CD4-positive, alpha-beta memory T cell (primary cell): ENCODE measurements at places on chromosomes 6 and 20. TPM values are rescaled to one million over a fixed set of nuclear protein-coding genes. Genes with fewer than 3 reads are reported as not detected.

GRCh38 chr20:48489656-48490055 lies 338.1 kb downstream of the PREX1 start:
- no peaks in the 10 kb centered on the region for H3K36me3 ChIP-seq
- H3K27me3 ChIP-seq = no peaks in the 10 kb centered on the region
- no peak overlapping the region for H3K27ac ChIP-seq
- H3K4me1 ChIP-seq = no peaks in the 10 kb centered on the region

The SFTA2 gene
- 0.44 TPM for total RNA-seq

The MACROD2 gene
- total RNA-seq = not detected

The BPIFA3 gene
- total RNA-seq = not detected

DNA sequence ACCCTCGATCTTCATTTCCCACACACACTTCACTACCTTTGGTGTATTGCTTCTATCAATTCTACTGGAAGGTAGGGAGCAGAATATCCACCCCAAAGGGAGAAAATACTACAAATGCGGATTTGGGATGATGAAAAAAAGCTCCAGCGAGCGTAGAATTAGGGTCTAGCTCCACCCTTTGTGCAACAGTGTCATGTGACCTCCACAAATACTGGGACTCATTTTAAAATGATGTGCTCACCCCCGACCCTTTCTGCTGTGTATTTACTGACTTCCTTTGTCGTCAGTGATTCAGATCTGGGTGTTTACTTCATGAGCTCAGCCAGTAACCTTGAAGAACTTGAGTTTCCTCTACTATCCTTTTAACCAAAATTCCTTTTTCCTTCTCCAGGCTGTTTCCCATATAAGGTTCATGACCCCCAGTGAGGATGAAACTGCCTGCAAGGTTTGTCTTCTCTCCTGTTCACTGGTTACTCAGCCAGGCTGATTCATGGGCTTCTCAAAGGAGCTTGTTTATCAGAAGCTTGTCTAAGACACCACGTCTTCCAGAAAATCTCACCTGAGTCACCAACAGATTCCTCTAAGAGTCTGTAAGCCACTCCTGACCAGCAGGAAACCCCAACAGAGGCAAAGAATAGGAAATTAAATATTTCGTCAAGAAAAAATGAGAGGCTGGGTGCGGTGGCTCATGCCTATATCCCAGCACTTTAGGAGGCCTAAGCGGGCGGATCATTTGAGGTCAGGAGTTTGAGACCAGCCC lies 39.6 kb upstream of the PAX1 start:
- no peaks in the 10 kb centered on the region for H3K4me1 ChIP-seq
- no peak overlapping the region for H3K27ac ChIP-seq
- no peak overlapping the region for H3K4me3 ChIP-seq
- no peaks in the 10 kb centered on the region for H3K36me3 ChIP-seq
- H3K27me3 ChIP-seq = no peaks in the 10 kb centered on the region

The HLA-DRB5 gene
- 1.9 TPM for total RNA-seq

GRCh38 chr6:7148100-7148822 lies 40.5 kb downstream of the RREB1 start:
- no peaks in the 10 kb centered on the region for H3K36me3 ChIP-seq
- no peak for DNase-seq
- peaks cover 55% of the 10 kb centered on the region for H3K4me1 ChIP-seq
- no peak overlapping the region for H3K27ac ChIP-seq
- no peaks in the 10 kb centered on the region for H3K27me3 ChIP-seq

- H3K27me3 ChIP-seq = no peaks in the 10 kb centered on the region
- no peaks in the 10 kb centered on the region for H3K4me1 ChIP-seq
- H3K27ac ChIP-seq = no peak overlapping the region
- no peaks in the 10 kb centered on the region for H3K36me3 ChIP-seq
- no peak overlapping the region for H3K4me3 ChIP-seq
Measured at GRCh38 chr20:62539198-62540045, 63.6 kb upstream of the GATA5 start.

DNA sequence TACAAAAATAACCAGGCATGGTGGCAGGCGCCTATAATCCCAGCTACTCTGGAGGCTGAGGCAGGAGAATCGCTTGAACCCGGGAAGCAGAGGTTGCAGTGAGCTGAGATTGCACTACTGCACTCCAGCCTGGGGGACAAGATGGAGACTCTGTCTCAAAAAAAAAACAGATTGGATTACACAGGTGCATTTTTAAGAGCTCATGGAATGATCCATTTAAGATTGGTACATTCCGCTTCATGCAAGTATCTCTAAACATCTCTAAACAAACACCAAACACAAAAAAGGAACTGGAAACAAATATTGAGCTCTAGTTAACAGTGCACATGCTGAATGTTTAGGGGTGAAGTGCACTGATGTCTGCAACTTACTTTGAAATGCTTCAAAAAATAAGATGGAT lies 154.3 kb downstream of the GRM4 start:
- H3K27me3 ChIP-seq = no peaks in the 10 kb centered on the region
- no peaks in the 10 kb centered on the region for H3K4me1 ChIP-seq
- H3K27ac ChIP-seq = no peak overlapping the region
- H3K4me3 ChIP-seq = no peak overlapping the region

DNA sequence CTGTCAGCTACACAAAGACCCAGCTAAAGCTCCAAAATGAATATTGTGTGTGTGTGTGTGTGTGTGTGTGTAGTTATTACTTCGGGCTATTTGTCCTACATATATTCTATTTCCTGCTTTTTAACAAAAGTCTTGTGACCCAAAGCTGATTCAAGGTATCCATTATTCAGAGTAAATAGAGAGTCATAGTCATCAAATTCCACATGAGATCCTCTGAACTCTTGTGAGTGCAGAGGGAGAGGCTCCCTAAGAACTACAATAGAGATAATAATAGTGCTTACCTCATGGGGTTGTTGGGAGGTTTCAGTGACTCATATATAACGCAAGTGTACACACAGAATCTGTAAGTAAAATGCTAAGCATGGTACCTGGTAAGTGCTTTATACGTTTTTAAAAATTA lies 95.6 kb upstream of the SHLD1 start:
- H3K27me3 ChIP-seq = no peaks in the 10 kb centered on the region
- no peak overlapping the region for H3K27ac ChIP-seq
- H3K4me3 ChIP-seq = no peak overlapping the region
- no peaks in the 10 kb centered on the region for H3K36me3 ChIP-seq

The HSF2 gene
- 17.4 TPM for total RNA-seq

The IRF4 gene
- total RNA-seq = 8.5 TPM

GRCh38 chr6:44892579-44892978 lies 435.6 kb upstream of the RUNX2 start:
- DNase-seq = no peak
- no peak overlapping the region for H3K4me3 ChIP-seq
- no peaks in the 10 kb centered on the region for H3K27me3 ChIP-seq
- no peaks in the 10 kb centered on the region for H3K4me1 ChIP-seq
- H3K27ac ChIP-seq = no peak overlapping the region
- no peaks in the 10 kb centered on the region for H3K36me3 ChIP-seq

The MOG gene
- total RNA-seq = not detected

GRCh38 chr6:64227863-64228262 lies 592.3 kb downstream of the PHF3 start:
- DNase-seq = no peak
- no peaks in the 10 kb centered on the region for H3K36me3 ChIP-seq
- no peak overlapping the region for H3K4me3 ChIP-seq
- no peaks in the 10 kb centered on the region for H3K27me3 ChIP-seq

DNA sequence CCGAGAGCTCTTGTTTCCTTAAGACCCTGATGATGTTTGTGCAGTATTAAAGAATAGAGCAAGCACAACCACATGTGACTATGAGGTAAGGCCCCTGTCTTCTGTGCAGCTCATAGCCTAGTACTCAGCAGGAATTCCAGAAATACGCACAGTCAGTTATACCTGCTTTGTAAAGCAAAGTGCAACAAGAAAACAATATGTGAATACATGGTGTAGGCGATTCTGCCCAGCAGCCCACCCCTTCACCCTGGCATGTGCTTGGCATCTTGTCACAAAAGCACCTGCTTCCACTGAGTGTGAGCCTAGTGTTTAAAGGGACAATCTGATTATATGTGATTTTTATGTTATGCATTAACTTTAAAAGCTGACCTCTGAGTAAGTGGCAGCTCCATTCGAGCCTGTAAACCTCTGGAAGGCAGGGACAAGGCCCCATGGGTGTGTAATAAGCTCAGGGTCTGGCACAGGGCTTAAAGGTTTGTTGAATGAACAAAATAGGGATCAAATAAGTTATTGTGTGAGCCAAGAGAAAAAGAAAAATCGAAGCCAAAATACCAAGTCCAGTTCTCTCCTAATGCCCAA lies 148.7 kb downstream of the DOK5 start:
- no peak overlapping the region for H3K4me3 ChIP-seq
- no peaks in the 10 kb centered on the region for H3K27me3 ChIP-seq
- H3K4me1 ChIP-seq = no peaks in the 10 kb centered on the region
- H3K27ac ChIP-seq = no peak overlapping the region
- no peak for DNase-seq

GRCh38 chr20:15923030-15923776 lies 650.0 kb downstream of the KIF16B start:
- H3K27me3 ChIP-seq = no peaks in the 10 kb centered on the region
- no peaks in the 10 kb centered on the region for H3K36me3 ChIP-seq

DNA sequence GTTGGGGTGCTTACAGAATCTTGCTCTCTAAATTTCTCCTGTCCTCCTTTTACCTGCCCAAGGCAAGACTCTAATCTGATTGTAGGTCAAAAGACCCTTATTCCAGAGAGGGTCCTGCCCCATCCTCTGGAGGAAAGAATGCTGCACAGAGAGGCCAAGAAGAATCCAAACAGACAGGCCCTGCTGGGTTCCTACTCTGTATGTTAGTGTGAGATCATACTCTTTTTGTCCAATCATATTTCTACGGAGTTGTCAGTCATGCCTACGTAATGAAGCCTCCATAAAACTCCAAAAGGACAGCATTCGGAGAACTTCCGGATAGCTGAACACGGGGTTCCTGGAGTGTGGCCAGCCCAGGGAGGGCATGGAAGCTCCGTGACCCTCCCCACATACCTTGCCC lies 50.5 kb downstream of the VEGFA start:
- no peak for DNase-seq
- H3K4me1 ChIP-seq = no peaks in the 10 kb centered on the region
- no peaks in the 10 kb centered on the region for H3K36me3 ChIP-seq
- H3K27ac ChIP-seq = no peak overlapping the region

The TINAG gene
- not detected for total RNA-seq

- no peak overlapping the region for H3K27ac ChIP-seq
- no peaks in the 10 kb centered on the region for H3K4me1 ChIP-seq
- H3K4me3 ChIP-seq = no peak overlapping the region
- no peaks in the 10 kb centered on the region for H3K36me3 ChIP-seq
- DNase-seq = no peak
Measured at GRCh38 chr6:35980991-35981645, 43.3 kb downstream of the SLC26A8 start.

The TAGAP gene
- total RNA-seq = 161 TPM

DNA sequence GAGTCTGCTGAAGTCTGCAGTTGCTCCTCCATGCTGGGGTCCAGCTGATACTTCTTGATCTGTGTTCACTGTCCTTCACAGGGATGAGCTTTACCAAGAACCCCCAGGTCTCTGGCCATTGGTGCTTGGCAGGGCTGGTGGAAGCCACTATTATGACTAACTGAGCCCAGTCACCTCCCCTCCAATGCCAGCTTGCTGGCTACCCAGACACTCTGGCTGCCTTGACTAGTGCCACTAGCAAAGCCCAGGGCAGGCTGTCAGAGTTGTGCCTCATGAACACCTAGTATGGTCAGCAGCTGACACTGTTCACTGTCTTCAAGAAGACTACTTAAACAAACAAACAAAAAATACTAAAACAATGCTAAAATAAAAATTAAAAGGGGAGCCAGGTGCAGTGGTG lies 8.8 kb downstream of the ASIP start:
- no peaks in the 10 kb centered on the region for H3K4me1 ChIP-seq
- no peak for DNase-seq
- H3K27ac ChIP-seq = no peak overlapping the region
- H3K4me3 ChIP-seq = no peak overlapping the region
- H3K36me3 ChIP-seq = no peaks in the 10 kb centered on the region
- no peaks in the 10 kb centered on the region for H3K27me3 ChIP-seq

The NOX3 gene
- not detected for total RNA-seq

DNA sequence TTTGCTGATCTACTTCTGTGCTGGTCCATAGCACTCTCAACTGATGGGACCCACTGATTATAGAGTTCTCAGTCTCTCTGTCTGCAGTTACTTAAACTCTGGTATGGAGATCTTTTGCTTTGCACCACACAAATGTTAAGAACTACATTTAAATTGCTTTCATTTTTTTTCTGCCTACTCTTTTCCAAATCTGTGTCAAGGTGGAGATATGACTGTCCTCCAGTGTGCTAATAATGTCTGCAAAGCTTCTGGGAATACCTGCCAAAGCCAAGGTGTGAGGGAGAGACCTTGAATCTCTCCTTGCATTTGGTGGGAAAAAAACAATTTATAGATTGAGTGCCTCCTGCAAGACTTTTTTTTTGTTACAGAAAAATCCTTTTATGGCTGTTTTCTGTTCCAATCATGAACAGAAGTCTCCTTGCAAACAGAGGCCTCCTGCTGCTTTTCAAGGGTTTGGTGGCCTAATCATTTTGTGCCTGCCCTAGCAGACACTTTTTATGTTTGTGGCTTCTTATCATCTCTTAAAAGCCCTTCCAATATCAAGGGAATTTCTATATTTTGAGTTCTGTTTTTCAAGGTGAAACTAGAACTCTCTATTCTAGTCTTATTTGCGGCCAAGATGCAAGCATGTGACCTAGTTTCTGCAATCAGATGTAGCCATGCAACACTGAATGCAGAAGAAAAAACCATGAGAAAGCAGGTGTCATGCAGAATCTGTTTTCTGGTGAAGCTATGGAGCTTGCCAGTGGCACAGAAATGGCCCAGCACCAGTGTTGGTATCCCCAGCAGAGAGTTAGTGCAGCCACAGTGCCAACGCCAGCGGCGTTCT lies 23.2 kb upstream of the AKIRIN2 start:
- no peak overlapping the region for H3K27ac ChIP-seq
- H3K27me3 ChIP-seq = no peaks in the 10 kb centered on the region
- H3K36me3 ChIP-seq = no peaks in the 10 kb centered on the region
- peaks cover 28% of the 10 kb centered on the region for H3K4me1 ChIP-seq

The TNFRSF21 gene
- 0.19 TPM for total RNA-seq

DNA sequence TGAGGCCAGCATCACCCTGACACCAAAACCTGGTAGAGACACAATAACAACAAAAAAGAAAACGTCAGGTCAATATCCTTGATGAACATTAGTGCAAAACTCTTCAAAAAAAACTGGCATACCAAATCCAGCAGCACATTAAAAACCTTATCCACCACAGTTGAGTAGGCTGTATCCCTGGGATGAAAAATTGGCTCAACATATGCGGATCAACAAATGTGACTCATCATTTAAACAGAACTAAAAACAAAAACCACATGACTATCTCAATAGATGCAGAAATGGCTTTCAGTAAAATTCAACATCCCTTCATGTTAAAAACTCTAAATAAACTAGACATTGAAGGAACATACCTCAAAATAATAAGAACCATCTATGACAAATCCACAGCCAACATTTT lies 59.6 kb upstream of the PHIP start:
- DNase-seq = no peak
- H3K27me3 ChIP-seq = no peaks in the 10 kb centered on the region
- no peaks in the 10 kb centered on the region for H3K36me3 ChIP-seq
- H3K27ac ChIP-seq = no peak overlapping the region
- no peak overlapping the region for H3K4me3 ChIP-seq
- H3K4me1 ChIP-seq = no peaks in the 10 kb centered on the region
